Fibroblast of skin of left biceps (primary cell): ENCODE measurements at places on chromosomes 5 and 9.
A peak's percentile ranks its signal among the peaks of the same experiment; 100 is the strongest.

GRCh38 chr5:151733358-151734063, 24.9 kb downstream of the ATOX1 start:
- no peak for DNase-seq

- DNase-seq = no peak
These were observed 11.1 kb upstream of the CAST start for GRCh38 chr5:96651047-96651446.

GRCh38 chr9:130701059-130702022, 7.8 kb downstream of the EXOSC2 start:
- DNase-seq = peak; percentile 42

GRCh38 chr5:147635882-147636728, 126.2 kb upstream of the DPYSL3 start:
- no peak for DNase-seq

- DNase-seq = no peak
These were observed 149.1 kb upstream of the TRPM3 start for GRCh38 chr9:71270554-71270953.

DNA sequence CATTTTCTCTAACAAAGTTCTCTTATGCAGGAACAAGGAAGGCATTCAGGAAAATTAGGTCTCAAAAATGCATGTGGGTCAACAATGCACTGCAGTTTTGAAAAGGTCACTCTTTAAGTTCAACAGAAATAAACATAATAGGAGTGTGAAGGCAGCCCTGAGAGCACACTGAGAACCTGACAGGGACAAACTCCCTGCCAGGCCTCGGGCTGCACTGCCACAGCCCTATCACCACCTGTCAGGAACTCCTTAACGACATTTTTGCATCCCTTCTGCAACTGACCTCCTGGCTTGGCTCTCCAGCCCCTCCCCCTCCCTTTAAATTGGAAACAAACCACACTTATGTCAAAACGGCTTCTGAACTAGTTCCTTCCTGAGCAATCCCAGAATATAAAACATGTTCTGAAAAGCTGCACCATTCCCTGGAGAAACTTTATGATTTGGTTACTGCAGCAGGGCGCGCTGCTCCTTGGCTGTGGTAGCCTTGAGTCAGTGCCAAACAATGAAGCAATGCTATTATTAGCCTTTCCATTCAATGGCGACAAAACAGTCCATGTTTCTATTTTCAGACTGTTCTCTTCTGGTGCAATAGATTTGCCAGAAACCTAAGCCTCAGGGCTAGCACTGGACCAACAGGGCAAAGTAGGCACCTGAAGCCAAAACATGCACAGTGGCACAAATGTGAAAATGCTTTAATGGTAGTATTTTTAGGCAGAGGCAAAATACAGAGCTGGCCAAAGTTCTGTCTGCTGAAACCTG, 160.1 kb upstream of the ZNF608 start:
- DNase-seq = peak; percentile 69

DNA sequence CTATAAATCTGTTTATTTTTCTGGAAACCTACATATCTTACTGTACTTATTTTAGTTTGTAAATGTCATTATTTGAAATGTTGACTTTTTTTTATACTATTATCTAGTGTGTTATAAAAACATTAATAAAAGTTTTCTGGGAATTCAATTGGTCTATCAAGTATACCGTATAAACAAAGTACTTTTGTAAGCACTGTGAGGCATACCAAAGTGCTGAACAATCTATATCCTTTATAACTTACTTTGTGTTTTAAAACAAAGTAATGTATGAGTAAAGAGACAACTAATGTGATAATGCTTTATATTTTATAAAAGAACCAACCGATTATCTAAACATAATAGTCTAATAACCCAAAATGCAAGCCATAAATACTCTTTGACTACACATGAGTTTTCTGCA, 23.1 kb downstream of the EDIL3 start:
- DNase-seq = no peak

DNA sequence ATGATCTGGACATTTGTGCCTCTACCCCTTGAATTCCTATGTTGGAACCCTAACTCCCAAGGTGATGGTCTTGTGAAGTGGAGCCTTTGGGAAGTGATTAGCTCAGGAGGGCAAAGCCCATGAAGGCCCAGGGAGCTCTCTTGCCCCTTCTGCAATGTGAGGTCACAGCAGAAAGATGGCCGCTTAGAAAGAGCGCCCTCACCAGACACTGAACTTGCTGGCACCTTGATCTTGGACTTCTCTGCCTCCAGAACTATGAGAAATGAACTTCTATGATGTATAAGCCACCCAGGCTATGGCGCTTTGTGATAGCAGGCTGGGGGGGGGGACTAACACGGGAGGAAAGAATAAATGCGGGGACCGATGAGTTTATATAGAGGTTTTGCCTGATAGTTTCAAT, 45.3 kb downstream of the AGXT2 start:
- no peak for DNase-seq

DNA sequence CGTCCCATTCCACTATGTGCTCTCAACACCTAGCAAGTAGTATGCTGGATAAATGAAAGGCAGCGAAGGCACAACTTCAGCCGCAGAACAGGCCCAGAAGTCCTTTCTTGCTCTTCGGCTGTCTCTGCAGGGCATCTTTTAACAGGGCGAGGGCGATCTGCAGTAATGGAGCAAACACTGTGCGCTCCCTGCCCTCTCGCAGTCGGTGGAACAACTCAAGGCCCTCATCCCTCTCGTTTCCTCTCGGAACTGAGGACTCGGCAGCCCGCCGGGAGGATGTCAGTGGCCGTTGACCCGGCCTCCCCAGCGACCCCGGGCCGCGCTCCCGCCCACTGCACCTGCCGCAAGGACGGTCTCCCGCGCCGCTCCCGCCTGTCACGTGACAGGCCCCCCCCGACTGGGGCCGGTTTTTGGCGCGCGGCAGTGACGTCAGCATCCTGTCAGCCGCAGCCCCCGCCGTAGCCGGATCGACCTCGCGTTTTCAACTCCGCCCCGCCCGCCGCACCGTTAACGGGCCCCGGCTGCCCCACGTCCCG, 1.1 kb downstream of the ZNF367 start:
- peak; percentile 45 for DNase-seq

- DNase-seq = no peak
These were observed 8.5 kb downstream of the CHSY3 start for GRCh38 chr5:129912601-129913255.

DNA sequence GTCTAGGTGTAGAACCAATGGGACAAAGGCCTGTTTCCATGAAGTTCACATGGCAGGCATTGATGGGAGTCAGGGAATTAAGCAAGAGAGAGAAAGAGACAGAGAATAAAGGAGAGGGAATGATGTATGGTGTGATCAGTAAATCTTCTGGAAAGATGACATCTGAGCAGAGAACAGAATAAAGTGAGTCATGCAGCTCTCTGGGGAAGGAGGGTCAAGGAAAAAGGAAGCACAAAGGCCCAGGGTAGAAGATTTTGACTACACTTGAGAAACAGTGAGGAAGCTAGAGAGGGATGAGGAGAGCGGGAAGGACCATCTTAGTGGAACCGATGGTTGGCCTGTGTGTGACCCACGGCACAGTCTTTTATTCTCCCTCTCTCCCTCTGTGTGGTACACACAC, 425.9 kb downstream of the SPOCK1 start:
- DNase-seq = peak; percentile 7

DNA sequence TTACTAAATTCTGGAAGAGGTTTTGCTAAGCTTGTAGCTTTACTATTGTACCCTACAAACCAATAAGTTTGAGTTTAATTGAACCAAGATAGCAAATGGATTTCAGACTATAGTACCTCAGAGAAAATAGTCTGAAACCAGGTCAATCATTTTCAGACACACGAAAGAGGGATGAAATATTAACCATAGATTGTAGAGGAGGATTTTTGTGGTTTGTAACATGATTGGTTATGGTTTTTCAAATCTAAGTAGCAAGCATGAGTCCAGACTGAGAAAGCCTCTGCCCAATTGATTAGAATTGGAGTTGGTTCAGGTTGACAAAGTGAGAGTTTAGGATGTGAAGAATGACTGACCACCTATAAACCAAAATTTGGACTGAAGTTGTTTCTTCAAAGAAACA, 562.7 kb upstream of the DMAC1 start:
- DNase-seq = no peak

DNA sequence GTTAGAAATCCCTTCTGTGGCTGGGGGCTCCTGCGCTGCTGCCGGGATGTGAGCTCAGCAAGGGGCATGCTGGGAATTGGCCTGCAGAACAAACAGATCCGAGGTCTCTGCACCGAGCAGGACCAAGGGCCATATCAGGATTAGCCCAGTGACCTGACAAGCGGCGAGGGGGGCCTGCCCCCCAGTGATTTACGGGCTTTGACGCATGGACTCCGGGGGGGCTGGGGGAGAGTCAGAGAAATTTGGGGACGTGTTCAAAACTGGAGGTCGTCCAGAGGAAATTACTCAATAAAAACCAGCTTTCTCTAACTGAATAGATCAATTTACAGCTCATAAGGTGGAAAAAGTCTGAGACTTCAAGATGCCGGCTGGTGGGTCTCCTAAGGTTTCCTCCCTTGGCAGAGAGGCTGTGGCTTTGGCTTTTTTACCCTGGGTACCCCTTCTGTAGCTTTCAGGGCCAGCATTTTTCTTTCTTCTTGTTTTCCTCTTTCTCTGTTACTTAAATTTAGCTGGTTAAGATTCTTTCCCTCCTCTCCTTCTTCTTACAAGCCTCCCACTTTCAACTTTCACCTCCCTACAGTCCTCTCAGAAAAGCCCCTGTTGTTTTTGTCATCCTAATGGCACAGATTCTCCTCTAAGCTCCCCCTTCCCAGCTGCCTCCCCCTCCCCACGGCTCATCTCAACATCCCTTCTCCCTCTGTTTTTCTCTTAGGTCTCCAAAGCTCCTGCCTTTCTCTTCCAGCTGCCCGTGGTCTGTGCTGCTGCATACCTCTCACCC, 551.0 kb downstream of the CCDC171 start:
- peak; percentile 50 for DNase-seq

DNA sequence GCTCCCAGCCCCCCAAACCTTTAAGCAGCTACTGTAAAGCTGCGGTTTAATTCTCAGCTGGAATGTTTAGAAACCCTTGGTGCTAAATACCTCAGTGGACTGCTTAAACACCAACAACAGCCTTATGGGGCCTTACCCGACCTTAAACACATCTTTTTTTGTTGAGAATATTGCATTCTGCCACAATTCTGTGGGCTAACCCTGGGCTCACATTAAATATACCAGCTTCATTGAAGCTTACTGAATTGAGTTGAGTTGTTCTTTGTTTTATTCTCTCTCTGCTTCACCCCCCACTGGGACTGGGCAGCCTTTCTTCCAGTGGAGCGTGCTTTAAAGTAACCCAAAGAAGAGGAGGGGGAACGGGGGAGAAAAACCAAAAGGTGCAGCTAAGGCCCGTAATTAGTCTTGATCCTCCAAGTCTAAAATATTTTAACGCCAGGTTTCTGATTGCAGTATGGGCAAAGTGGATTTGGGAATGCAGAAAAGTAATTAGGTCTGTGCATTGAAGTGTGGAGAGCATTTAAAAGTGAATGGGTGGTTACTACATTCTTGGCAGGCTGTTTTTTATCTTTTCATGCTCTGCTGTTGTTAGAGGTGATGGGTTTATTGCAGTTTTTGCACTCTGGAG, 281.2 kb downstream of the NR2F1-AS1 start:
- DNase-seq = no peak
